COLO829 (cell line): ENCODE measurements at places on chromosomes 6 and 20.

- DNase-seq: no peak
Observed at GRCh38 chr6:135750081-135750480, 101.4 kb upstream of the PDE7B start.

DNA sequence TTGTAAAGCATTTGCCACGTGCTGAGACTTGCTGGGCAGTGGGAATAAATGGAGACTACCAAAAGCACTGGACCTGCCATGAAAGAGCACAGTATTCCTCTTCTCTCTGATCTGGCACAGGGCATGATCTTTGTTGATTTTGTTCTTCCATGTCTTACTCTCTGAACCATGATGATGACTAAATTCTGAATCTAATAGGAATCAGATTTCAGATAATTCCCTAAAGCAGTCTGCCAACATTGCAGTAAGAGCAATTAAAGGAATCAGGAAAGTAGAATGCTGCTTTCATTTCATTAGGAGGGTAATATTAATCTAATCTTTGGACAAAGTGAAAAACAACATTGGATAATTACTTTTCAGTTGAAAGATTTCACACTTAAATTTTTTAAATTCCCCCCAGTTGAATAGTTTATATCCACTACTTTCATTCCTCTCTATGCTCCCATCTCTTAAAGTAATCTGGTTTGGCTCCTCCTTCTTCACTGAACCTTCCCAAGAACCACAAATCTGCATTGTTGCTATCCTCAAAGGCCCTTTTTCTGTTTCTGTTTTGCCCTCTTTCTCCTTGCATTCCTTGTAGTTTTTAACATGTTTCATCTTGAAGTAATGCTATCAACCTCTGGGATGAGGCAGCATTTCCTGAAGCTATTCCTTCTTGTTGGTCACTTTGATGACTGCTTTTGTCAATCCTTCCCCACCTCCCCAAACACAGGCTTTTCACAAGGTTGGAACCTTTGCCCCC lies 243.2 kb upstream of the TENT5A start:
- peak; percentile 49 for DNase-seq

- DNase-seq: no peak
Observed at GRCh38 chr20:15814911-15815310, 758.3 kb downstream of the KIF16B start.

GRCh38 chr20:32580970-32581838 lies 3.9 kb downstream of the NOL4L start:
- DNase-seq: no peak

DNA sequence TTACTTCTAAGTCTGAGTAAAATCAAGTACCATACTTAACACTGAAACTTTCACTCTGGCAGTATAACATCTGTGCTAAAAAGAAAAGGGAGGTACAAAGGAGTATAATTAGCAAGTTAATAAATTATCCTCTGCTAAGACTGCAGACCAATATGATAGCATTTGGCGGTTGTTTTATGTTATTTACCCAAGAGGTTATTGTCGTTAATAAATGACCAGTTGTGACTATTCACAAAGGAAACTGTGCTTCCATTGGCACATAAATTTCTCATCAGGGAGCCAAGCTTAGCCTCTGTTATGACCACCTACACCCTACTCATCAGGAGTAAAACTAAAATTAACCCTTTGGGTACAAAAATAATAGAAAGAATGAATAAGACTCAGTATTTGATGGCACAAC lies 86.5 kb downstream of the CRYBG1 start:
- no peak for DNase-seq

- no peak for DNase-seq
Observed at GRCh38 chr20:61958773-61959700, 106.6 kb downstream of the TAF4 start.

DNA sequence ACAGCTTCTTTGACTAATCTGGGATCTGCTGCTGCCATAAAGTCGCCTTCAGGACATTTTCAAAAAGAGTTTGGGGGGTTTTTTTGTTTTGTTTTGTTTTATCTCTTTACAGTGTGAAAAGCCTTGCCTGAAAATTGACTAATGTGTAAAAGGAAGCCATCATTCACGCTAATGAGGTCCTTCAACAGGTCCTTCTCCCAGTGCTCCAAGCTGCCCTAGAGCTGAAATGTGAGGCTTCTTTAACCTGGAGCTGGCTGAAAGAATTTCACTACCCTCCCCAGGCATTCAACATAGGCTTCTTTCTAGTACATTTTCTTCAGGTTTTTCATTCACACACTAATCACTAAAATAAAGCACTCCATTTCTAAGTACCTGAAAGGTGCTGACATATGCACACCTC lies 145.1 kb upstream of the PRDM1 start:
- DNase-seq: no peak

DNA sequence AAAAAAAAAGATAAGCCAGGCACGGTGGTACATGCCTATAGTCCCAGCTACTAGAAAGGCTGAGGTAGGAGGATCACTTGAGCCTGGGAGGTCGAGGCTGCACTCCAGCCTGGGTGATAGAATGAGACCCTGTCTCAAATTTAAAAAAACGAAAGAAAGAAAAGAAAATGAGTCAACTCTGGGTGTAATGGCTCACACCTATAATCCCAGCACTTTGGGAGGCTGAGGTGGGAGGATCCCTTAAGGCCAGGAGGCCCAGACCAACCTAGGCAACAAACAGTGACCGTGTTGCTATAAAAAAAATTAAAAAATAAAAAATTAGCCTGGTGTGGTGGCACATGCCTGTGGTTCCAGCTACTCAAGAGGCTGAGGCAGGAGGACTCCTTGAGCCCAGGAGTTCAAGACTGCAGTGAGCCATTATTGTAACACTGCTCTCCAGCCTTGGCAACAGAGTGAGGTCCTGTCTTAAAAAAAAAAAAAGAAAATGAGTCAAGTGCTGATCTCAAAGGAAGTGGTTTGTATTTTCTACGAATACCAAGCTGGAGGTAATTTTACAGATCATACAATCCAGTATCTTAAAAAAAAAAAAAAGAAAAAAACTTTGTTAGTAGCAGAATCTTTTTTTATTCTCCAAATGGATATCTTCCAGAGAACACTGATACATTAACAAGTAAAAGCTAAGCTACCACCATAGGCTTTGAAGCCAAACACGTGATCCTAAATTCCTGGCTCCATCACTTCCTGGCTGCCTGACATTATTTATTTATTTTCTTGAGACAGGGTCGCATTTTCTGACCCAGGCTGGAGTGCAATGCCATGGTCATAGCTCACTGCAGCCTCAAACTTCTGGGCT lies 5.7 kb downstream of the COMMD7 start:
- peak; percentile 51 for DNase-seq

DNA sequence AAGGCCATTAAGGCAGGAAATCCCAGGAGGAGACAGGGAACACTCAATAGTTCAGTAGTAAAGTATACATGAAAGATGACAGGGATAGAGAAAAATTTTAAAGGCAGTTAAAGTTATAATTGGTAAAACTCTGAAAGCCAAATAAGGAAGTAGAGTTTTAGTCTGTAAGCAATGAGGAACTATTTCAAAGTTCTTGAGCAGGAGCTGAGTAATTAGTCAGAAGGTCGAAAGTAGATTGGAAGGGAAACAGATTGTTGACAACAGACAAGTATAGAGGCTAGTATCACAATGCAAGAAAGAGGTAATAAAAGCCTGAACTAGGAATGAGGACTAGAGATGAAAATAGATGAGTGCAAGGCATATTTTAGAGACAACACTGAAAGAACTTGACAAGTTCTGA lies 150.3 kb downstream of the CDK19 start:
- no peak for DNase-seq

- no peak for DNase-seq
Observed at GRCh38 chr20:57524511-57525176, at the start of gene CTCFL. Gene CTCFL (minus strand): TSS chr20:57525140. CDS start chr20:57524205, 935 bp downstream.

DNA sequence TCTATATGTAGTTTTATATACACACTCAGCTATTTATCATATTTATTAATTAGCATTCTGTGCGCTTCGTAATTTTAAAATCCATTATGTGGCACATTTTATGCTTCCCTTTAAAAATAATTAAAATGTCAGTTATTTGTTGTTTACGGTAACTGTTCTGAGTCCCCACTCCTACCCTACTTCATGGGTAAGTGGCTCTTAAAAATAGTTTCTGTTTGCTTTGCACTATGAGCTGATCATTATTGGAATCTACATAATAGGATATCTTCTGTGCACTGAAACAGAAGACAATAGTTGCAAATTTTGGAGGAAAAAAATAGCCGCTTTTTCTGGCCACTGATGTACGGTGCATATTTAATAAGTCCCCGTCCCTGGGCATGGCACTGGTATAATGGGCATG lies 25.2 kb downstream of the LCA5 start:
- no peak for DNase-seq

GRCh38 chr6:45663251-45664221 lies 285.8 kb upstream of the SUPT3H start:
- no peak for DNase-seq

- no peak for DNase-seq
Observed at GRCh38 chr6:169738204-169738975, 13.0 kb downstream of the DYNLT2 start.

GRCh38 chr20:23254034-23254433 lies 96.6 kb upstream of the NXT1 start:
- no peak for DNase-seq

GRCh38 chr6:148709577-148709976 lies 37.3 kb upstream of the UST start:
- peak; percentile 7 for DNase-seq

DNA sequence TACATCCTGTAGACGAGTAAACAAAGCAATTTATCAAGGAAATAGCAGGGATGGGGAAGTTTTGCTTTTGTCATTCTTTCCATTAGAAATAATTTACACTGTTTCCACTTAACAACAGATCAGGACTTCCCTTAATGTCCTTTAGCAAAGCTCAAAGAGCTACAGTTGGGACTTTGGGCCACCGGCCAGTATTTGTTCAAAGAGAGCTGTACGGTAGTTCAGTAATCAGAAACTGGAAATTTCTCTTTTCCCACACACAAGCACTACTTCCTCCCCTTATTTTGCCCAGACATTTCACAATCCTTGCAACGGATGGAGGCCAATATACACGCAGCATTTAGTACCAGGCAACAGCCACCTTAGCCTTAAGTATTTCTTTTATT lies 12.1 kb upstream of the HINT3 start:
- no peak for DNase-seq

DNA sequence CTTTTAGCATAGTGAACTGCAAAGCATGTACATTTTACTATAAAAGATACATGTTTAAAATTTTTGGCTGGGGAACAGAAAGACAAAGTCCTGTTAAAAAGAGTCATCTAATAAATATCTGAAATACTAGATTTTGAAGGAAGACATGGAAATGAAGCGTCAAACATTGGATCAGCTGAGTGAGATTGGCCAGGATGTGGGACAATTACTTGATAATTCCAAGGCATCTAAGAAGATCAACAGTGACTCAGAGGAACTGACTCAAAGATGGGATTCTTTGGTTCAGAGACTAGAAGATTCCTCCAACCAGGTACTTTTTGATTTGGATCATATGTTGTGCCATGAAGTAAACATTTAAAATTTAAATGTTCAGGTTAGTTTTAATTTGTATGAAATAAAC lies 162.3 kb downstream of the UTRN start:
- DNase-seq: no peak

DNA sequence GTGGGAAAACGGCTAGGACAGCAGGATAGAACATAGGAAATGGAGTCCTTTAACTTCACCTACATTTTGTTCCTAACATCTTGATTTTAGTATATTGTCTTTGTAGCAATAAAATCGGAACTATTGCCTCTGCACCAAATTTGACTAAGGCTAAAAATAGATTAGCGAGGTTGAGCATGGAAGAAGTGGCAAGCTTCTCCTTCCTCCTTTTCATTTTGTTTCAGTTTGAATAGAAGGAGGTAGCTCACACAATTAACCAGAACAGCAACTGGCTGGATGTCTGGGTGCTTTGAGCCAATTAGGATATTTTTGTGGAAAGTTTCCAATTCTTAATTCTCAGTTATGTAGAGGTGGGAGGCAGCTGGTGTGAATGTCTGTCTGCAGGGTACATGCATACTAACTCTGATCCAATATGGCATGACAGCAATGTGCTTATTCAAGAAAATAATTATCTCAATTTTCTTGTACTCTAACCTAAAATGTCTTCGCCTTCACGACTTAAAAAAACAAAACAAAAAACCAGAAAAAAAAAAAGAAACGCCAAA lies 3.1 kb upstream of the HECA start:
- DNase-seq: no peak

DNA sequence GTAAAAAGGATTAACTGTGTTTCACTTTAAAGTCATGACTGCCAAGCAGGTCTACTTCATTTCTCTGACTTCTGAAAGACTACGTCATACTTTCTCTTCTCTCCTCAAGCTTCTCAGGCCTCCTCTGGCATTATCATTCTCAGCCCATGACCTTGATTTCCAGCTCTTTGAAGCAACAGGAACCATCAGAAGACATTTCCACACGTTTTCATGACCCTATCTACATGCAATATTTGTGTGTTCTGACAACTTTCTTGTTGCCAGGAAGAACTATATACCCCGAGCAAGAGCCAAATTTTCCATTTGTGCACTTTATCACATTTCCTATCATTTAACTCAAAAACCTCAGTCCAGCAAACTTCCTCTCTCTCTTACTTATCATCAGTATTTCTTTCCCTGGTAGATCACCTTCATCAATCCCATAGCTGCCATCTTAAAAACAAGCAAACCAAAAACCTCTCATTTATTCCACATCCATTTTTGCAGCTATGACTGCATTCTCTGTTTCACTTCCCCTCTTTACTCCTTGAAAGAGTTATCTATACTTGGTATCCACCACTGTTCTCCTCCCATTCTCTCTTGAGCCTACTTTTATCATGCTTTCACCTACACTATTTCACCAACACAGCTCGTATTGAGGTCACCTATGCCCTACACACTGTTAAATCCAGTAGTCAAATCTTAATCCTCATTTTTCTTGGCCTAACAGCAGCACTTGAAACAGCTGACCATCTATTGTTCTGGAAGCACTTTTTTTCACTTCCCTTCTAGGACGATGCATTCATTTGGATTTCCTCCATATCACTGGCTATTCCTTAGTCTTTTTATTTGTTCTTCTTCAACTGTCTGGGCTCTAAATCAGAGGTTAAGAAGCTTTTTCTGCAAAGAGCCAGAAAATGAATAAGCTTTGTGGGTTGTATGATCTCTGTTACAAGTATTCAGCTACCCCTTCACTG lies 47.1 kb downstream of the STX7 start:
- DNase-seq: no peak

DNA sequence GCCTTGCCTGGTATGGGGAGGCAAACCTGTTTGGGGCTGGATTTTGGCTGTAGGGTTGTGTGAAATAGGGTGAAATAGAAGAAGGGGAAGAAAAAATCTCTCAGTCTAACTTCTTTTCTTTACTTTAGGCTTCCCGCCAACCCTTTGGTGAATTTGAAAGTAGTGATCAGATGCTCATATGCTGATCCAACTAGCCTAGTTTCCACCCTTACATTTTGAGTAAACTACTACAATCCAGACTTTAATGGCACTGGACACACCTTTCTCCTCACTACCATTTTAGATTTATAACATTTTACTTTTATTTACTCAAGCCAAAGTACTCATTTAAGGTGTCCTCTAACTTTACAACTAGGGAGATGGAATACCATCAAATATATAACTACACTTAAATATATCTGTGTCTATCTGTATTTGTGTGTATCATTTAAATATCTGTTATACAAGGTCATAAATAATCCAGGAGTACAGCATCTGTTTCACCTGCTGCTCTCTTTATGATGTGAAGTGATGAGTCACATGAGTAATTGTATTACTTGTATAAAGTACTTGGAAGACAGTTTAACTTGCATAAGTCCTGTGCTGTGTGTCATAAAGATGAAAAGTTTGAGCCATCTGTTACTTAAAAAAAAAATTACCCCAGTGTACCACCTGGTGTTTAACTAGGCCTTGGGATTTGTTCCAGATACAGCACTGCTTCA lies 172.1 kb downstream of the CDKAL1 start:
- no peak for DNase-seq
